ENCODE measurements at places on chromosomes 2 and 18.

- DNase-seq, result no peak
These were observed 15.6 kb downstream of the ARHGEF33 start for GRCh38 chr2:38905251-38905650.

DNA sequence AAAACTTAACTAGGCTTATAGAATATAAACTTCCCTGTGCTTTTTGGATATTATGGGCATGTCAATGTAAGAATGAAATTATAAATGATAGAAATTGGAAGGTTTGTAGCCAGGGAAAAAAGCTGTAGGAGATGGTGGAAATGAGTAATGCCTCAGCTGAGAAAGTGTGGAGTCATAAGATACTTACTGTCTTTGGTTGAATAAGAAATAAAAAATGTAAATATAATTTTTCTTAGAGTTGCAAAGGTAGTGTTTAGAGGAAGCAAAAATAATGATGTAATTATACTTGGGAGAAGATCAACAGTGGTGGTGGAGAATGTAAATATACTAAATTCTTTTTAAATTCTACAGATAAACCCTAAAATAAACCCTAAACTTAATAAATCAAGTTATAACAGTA, 26.2 kb upstream of the RND3 start:
- DNase-seq, result no peak

DNA sequence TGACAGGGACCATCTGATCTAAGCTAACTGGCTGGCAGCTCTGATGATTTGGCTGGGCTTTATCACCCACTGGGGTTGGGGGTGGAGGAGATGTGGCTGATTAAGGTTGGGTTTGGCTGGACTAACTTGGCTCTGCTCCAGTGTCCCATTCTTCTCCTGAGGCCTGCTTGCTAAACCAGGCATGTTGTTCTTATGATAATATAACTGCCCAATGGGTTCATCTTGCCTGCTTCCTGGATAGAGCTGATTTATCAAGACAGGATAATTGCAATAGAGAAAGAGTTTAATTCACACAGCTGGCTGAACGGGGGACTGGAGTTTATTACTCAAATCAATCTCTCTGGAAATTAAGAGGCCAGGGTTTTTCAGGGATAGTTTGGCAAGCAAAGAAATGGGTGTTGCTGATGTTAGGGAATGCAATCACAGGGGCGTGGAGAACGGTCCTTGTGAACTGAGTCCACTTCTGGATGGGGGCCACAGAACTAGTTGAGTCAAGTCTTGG, 150.4 kb downstream of the PTH2R start:
- no peak for DNase-seq

DNA sequence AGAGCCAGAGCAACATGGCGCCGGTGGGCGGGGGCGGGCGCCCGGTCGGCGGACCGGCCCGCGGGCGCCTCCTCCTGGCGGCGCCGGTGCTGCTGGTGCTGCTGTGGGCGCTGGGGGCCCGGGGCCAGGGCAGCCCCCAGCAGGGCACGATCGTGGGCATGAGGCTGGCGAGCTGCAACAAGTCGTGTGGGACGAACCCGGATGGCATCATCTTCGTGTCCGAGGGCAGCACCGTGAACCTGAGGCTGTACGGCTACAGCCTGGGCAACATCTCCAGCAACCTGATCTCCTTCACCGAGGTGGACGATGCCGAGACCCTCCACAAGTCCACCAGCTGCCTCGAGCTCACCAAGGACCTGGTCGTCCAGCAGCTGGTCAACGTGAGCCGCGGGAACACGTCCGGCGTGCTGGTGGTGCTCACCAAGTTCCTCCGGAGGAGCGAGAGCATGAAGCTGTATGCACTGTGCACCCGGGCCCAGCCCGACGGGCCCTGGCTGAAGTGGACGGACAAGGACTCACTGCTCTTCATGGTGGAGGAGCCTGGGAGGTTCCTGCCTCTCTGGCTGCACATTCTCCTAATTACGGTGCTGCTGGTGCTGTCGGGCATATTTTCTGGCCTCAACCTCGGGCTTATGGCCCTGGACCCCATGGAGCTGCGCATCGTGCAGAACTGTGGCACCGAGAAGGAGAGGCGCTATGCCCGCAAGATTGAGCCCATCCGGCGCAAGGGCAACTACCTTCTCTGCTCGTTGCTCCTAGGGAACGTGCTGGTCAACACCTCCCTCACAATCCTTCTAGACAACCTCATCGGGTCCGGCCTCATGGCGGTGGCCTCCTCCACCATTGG, 507 bp downstream of the CNNM4 start:
- no peak for DNase-seq

- DNase-seq, result no peak
These were observed 132.2 kb downstream of the TSN start for GRCh38 chr2:121887513-121888188.

DNA sequence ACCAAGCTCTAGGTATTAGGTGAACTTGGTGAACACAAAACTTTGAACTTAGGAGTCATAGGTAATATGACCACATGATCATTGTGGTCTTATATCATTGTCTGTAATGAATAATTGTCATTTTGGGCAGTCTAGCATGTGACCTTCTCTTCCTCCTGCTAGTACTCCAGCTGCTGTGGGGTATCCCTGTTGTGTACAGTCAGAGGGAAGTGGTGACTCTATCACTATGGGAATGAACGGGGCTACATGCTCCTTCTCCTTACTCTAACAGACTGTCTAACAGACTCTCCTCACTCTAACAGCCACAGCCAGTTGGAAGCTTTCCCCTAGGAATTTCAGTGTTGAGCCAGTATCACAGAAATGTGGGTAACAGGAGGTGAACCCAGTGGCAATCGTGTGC, 68.2 kb upstream of the NEDD4L start:
- no peak for DNase-seq

GRCh38 chr18:55706898-55707297, 118.9 kb upstream of the TCF4 start:
- DNase-seq, result no peak

DNA sequence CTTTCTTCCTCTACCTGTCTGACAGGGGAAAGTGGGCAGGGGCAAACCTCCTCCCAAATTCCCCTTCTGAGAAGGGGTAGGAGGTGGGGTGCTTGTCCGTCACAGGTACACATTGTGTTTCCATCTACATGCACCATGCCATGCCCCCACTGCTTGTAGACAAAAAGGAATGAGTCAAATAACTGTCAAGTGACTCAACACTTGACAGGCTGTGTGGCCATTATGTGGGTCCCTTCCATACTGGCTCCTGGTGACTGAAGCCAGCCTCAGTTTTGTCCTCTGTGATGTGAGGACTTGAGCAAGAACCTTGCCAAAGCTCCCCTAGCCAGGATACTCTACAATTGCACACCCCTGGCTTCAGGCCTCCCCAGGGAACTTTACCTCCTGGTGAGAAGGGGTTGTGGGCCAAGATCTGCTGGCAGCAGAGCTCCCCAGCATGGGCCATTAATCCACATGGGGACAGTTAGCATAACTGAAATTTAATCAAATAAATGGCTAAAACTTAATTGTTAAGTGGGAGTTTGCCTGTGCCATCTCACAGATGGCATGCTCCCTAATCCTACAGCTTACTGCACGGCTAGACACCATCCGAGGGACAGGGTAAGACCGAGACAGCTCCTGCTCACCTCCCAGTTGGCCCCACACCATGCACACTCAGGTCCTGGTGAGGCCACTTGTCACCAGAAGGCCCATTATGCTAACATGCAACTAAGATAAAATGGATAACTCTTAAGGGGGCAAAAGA, 140.2 kb downstream of the BCL11A start:
- DNase-seq, result no peak

GRCh38 chr2:108870069-108870644, 83.6 kb downstream of the CCDC138 start:
- no peak for DNase-seq

GRCh38 chr2:223169830-223170605, 118.0 kb downstream of the KCNE4 start:
- DNase-seq, result no peak

- no peak for DNase-seq
These were observed 17.4 kb downstream of the FBLN7 start for GRCh38 chr2:112155331-112156151.

GRCh38 chr2:134429886-134430285, 176.0 kb downstream of the MGAT5 start:
- no peak for DNase-seq

DNA sequence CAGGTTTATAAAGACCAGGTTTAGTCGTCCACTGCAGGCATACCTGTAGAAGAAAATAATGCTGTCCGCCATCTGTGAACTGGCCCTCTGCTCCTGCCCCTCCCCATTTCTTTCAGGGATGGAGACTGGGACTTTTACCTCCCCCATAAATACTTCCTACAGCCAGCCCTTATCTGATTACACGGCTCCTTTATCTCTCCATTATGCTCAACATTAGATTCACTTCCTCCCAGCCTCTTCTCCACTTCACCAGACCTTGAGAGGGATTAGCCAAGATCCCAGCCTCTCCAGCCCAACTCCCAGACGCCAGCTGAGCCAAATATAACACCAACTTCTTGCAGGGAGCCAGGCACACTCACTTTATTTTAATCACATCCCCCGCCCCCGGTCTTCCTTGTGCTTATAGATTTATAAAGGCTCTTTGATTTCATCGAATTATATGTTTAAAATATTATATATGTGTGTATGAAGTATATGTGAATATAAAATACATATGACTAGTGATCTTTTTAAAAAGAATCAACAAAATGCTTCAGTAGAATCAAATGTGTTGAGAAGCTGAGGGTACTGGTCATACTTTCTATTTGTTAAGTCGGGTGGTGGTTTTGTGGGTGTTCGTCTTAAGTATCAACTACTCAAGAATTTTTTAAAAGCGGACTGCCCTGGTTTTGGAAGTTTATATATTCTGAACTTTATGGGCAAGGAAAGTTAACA, 81.0 kb downstream of the SPRED2 start:
- DNase-seq, result no peak

DNA sequence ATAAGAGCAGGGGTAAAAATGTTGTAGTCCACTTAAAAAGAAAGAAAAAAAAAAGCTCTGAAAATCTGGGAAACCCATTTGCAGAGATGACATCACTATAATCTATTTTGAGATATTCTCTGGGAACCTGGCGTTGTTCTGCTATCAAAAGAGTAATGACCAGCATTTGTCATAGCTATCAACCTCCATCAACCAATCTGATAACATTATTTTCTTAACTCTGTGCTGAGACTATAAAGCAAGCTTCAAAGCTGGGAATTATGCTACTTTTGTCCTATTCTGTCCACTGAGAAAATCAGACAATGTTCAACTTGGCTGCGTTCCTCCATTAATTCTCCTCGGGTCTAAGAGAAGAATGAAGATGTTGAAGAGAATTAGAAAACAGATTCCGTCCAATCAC, 107.5 kb downstream of the STK39 start:
- DNase-seq, result no peak
